SJCRH30 (cell line): ENCODE measurements at places on chromosomes 6 and 20.
A peak's percentile ranks its signal among the peaks of the same experiment; 100 is the strongest.

GRCh38 chr20:8150591-8150990, 18.5 kb downstream of the PLCB1 start:
- DNase-seq: no peak

DNA sequence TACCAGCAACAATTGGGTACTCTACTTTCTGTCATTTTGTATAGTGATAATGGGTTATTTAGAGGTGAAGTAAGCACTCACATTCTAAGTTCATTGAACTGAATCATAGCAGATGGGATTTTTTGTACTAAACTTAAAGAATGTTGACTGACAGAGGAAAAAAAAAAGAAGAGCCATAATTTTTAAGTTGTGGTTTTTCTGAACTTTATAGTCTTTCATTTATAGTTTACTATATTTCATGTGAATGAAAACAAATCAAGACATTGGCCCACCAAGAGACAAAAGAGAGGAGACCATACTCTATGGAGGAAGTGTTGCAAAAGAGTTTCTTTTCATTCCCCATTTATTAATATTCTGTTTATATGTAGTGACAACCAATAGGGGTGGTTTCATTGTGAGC, 685.7 kb downstream of the BCKDHB start:
- no peak for DNase-seq

GRCh38 chr6:119270545-119270944, 79.0 kb downstream of the MAN1A1 start:
- DNase-seq: no peak

DNA sequence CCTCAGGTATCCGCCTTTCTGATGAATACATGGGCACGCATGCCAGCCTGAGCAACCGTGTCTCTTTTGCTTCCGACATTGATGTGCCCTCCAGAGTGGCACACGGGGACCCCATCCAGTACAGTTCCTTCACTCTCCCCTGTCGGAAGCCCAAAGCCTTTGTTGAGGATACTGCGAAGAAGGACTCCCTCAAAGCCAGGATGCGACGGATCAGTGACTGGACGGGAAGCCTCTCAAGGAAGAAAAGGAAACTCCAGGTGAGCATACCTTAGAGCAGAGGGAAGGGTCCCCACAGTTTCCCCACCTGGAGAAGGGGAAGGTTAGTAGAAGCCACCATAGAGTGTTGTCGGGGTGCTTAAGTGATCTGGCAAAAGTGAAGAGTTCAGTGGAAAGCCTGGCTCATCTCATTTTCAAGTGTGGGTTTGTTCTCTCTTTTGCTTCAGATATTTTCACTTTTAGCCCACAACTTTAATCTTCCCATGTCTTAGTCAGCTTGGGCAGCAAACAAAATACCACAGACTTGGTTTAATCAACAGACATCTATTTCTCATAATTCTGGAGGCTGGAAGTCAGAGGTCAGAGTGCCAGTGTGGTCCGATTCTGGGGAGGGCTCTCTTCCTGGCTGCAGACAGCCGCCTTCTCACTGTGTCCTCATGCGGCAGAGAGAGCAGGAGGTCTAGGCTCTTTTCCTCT, 133.5 kb upstream of the CLDN20 start:
- DNase-seq: no peak

DNA sequence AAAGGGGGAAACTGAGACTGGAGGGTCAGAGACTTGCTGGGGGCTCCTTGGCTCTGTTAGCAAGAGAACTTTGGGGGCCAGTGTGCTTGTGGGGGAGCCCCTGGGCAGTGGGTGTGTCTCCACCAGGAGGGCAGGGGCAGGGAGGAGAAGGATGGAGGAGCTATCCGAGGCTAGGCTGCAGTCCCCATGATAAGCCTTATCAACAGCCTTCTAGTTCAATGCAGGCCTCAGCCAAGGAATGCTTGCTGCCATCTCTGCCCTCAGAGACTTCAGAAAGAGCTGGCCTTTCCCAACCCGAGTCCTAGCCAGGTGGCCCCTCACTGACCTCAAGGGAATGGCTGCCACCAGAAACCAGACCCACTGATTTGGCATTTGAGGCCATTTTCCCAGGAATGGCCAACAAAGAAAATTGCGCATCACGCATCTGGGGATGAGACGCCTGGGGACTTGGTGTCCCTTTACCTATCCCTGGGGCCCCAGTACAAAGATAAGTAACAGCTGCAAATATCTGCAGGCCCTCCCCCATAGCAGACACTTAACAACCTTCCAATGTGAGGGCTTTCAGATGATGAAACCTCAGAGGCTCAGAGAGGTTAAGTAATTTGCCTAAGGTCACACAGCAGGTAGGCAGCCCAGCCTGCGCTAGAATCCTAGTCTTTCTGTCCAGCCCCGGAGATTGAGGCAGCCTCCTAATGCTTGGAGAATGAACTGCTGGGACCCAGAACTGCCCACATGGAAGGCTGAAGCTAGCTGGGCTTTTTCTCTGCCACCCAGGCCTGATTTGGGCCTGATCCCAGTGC, 4.9 kb downstream of the TGM2 start:
- DNase-seq: peak; percentile 40

- DNase-seq: no peak
These were observed 32.4 kb upstream of the HINT3 start for GRCh38 chr6:125924169-125924568.

- DNase-seq: no peak
These were observed 153.6 kb downstream of the VEGFA start for GRCh38 chr6:43923376-43924221.

GRCh38 chr20:52983726-52984450, 11.7 kb downstream of the TSHZ2 start:
- no peak for DNase-seq

DNA sequence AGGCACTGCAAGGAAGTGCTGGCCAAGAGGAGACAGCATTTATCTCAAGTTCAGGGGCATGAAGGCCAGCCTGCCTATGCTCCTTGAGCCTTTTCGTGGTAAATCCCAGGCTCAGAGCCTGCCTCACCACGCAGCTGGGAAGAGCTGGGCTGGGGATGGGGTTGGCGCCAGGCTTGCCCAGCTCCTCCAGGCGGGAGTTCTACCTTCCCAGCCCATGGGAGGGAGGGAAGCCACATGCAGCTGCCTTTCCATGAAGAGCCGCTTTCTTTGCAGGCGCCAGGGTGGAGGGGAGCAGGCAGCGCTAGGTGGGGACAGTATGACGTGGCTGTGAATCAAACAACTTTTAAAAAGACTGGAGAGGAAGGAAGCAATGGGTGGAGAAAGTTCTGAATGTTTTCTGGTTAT, 19.5 kb upstream of the SIRT5 start:
- peak; percentile 51 for DNase-seq

DNA sequence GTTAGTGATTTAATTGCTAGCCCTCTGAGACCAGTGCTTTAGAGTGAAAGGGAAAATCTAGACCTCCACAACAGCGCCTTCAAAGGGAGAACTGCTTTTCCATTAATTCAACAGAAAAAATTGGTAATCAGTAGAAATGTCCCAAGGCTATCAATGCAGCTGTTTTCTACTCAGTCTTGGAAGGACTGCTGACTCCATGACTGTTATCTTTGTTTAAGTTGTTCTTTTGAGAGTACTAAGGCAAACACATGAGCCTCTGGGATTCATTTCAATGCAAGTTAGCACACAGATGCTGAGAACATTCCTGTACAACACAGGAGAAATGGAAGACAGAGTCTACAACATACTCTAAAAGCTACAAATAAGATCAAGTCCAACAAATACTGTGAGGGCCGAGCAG, 301.7 kb upstream of the PTCHD4 start:
- DNase-seq: no peak

- no peak for DNase-seq
These were observed 2.1 kb downstream of the SERPINB9 start for GRCh38 chr6:2900821-2901644.

DNA sequence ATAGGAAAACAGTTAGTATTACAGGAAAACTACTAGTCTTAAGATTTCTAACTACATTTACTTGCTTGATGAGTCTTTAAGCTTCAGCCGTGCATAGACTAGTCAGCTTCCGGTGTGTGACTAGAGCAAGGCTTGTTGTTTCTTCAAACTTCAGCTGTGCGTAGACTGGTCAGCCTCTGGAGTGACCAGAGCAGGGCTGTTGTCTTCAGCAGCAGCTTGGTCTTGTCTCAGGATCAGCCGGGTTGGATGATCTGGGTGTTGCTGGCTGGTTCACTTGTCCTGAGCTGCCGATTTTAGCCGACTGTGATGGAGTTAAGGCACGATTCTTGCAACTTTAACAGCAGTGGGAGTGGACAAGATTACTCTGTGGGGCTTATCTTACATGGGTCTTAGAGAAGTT, 44.7 kb downstream of the HLA-C start:
- no peak for DNase-seq

DNA sequence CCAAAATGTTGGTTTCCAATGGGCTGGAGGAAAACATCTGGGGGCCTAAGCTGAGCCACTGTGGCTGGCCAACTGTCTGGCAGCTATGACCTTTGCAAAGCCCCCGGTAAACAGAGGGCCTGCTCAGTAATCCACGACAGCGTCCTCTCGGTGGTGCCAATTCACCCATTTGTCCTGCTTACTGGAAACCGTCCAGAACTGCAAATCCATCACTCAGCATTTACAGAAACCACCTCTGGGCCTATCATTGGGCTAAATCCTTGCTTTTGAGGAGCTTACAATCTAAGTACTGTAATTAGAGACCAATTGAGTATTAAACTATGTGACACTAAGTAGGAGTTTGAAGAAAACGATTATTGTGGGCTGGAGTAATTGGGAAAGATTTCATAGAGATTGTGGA, 31.0 kb downstream of the ADAT2 start:
- peak; percentile 18 for DNase-seq

DNA sequence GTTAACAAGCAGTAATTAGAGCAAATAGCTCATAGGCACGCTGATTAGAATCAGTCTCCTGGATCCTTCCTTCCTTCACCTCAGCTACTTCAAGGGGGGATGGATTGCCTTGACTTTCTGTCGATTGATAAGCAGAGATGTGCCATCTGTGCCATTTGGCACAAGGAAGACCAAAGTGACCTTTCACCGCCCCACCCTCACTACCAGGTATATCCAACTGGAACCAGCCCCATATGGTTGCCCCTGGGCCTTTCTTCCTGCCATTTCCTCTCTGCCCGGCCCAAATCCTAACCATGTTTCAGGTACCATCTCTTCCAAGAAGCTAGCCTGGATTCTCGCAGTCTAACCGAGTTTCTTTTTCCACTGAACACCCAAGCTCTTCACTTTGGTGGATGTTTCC, 8.7 kb upstream of the CPNE5 start:
- DNase-seq: no peak

- DNase-seq: no peak
These were observed 52.5 kb upstream of the TAGAP start for GRCh38 chr6:159097256-159097655.

GRCh38 chr20:24018796-24019195, 30.2 kb upstream of the GGTLC1 start:
- no peak for DNase-seq

GRCh38 chr6:39686976-39687375, 38.2 kb downstream of the KIF6 start:
- no peak for DNase-seq

GRCh38 chr20:7161690-7162089, 394.2 kb downstream of the BMP2 start:
- DNase-seq: no peak

DNA sequence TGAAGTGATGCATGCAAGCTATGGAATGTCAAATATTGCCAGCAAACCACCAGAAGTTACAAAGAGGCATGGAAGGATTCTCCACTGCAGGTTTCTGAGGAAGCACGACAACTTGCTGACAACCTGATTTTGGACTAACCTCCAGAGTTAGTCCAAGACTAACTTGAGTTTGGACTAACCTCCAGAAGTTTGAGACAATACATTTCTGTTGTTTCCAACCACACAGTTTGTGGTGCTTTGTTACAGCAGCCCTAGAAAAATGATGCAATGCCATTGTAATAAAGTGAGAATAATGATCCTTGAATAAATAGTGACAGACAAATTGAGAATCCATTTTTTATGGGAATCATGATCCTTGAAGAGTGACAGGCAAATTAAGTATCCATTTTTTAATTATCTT, 169.9 kb upstream of the HDDC2 start:
- DNase-seq: no peak

DNA sequence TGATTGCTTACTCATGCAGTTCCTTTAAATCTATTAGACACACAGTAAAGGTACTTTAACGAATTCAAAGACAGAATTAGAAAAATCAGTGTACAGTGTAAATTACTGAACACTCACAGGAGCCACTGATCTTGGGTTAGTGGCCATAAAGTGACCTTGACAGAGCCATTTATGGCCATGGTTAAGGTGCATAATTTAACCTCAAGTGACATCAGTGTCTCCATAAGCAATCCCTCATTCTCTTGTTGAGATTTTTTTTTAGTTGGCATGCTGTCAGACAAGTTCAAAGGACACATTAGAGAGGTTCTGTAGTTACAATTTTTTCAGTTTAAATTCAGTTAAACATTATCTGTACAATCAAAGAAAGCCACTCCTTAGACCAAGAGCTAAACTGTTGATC, 334.4 kb downstream of the KHDRBS2 start:
- no peak for DNase-seq

- DNase-seq: no peak
These were observed 208.8 kb downstream of the BMP2 start for GRCh38 chr20:6976106-6976900.

DNA sequence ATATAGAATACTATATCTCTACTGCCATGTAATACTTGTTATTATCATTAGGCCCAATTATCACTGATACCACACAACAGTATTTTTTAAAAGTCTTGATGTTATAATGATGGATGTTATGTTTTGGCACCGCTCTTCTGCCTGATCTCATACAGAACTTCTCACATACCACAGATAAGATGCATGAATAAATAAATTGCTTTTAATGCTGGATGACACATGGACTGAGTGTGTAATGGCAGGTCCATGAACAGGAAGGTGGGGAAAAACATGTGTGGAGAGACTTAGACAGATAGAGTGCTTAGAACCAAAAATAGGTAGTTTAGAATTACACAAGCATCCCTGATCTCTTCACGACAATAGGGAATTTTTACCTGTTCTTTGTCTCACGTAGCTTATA, 258.4 kb upstream of the MARCKS start:
- DNase-seq: no peak

DNA sequence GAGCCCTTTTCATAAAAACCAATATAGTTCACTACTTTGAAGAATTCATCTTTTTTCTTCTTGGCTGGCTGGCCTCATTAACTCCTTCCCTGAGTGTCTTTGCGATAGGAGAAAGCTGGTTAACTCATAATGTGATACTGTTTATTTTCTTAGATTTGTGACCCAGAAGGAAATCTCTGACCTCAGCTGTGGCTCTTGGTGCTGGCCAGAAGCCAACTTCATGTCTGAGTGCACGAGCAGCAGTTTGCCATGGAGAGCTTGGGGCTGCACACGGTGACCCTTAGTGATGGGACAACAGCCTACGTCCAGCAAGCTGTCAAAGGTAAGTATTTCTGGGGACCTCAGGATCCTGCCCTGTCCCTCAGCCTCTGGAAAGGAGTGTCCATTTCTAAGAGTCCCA, 16.7 kb upstream of the DEF6 start:
- peak; percentile 50 for DNase-seq

GRCh38 chr20:47117773-47118172, 223.1 kb downstream of the EYA2 start:
- DNase-seq: no peak
